ENCODE measurements at places on chromosomes 1 and 21. TPM values are rescaled to one million over a fixed set of nuclear protein-coding genes. Genes with fewer than 3 reads are reported as not detected.

The ALX3 gene
- not detected for total RNA-seq

The ANGPTL3 gene
- total RNA-seq = not detected

DNA sequence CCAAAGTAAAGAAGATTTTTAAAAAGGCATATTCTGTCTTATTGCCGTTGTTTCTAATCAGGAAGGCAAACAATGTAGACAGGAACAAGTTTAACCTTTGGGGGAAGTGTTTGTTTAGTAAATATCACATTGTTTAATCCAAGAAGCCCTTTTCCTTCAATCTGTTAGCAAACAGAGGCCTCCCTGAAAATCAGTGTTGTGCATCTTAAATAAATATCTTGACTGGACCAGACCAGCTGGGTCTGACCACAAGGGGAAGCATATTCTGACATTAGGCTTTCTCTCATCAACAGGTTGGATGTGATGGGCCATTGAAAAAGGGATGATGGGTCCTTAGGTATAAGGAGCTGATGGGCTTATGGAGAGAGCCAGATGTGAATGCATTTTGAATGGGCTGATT, 81.8 kb upstream of the SGIP1 start:
- H3K36me3 ChIP-seq = no peaks in the 10 kb centered on the region
- H3K4me1 ChIP-seq = no peaks in the 10 kb centered on the region
- H3K27me3 ChIP-seq = peaks cover 24% of the 10 kb centered on the region
- H3K27ac ChIP-seq = no peak overlapping the region

GRCh38 chr21:45367402-45368351, 37.3 kb upstream of the COL18A1 start:
- peaks cover 30% of the 10 kb centered on the region for H3K27me3 ChIP-seq
- no peak overlapping the region for H3K27ac ChIP-seq
- H3K4me3 ChIP-seq = no peak overlapping the region
- H3K4me1 ChIP-seq = peaks cover 16% of the 10 kb centered on the region
- H3K36me3 ChIP-seq = no peaks in the 10 kb centered on the region

DNA sequence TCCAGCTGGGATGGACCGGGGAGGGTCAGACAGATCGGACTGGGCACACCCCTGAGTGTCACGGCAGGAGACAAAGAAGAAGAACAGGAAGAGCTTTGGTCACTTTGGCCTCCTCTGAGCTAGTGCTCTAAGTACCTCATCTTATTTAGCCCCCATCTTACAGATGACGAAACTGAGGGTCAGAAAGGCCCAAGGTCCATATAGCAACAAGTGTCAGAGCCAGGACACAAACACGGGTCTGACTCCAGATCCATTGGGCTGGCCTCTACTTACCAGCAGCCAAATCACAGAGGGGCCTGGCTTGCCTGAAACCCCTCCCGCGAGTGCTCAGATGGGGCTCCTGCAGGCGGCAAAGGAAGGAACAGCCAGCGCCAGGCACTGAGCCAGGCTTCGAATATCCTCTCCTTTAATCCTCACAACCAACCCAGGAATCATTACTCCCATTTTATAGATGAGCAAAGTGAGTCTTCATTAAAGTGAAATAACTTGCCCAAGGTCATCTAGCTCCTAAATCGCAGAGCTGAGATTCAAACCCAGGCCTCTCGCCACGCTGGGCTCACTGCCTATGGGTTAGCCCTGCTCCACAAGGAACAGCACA, 25.7 kb upstream of the SELENON start:
- no peak overlapping the region for H3K4me3 ChIP-seq
- no peak for DNase-seq

DNA sequence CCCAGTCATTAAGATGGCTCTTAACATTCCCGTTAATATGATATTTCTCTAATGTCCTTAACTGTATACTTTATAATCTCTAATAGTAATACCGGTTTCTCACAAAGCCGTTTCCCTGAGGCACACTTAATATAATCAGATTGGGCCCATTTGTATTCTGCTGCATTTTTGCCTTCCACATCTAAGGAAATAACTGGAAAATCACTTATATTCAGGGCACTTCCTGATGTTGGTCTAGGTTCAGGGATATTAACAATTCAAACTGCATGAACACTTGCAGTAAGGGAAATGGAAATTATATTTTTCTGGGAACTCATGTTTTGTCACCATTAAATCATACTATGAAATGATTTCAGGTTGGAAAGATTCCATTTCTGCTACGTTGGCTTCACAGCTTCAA, 119.8 kb downstream of the TPR start:
- no peaks in the 10 kb centered on the region for H3K36me3 ChIP-seq
- H3K27me3 ChIP-seq = peaks cover 2% of the 10 kb centered on the region
- no peaks in the 10 kb centered on the region for H3K4me1 ChIP-seq
- H3K4me3 ChIP-seq = no peak overlapping the region

Measured in activated CD8-positive, alpha-beta memory T cell treated with anti-CD3 and anti-CD28 coated beads, Interleukin-2, amount 10 ng/mL, durations not matched to agents 7 days and 5 days (primary cell).